NCI-H1417 treated with DMSO at 0.1 percent for 48 hours (cell line): ENCODE measurements at places on chromosomes 13 and 19.

GRCh38 chr13:100108913-100109507, 20.1 kb downstream of the PCCA start:
- DNase-seq = no peak

DNA sequence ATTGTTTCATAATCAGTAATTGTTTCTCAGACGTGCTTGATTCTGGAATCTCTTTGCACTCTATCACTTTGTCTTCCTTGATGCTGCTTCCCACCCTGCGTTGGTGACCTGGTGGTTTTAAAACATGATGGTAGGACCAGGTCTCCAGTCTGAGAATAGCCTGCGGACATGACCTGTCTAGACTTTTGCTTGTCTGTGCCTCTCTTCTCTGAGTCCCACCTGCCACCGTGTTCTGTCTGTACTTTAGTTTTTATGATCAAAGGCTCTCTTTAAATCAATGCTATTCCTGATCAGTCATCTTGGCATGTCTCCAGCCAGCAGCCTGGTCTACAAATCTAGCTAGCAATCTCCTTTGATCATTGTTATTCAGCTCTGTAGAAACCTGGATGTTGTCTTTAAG, 933.9 kb downstream of the DIAPH3 start:
- no peak for DNase-seq

DNA sequence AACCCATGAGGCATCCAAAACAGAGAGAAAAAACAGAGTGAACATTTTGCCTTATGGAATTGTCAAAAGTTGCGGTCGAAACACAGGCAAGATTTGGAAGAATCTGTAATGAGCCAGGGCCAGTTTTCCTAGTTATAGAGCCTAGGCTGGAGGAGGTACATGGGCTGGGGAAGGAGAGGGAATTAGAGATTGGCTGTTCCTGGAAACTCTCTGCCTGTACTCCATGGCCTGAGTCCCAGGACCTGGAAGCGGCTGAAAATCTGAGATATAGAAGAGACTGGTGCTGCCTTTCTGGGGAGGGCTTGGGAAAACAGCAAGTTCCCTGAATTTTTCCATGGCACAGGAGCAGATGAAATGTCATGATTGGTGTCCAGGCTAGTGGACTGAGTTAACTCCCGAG, 122.8 kb upstream of the KLF12 start:
- DNase-seq = no peak

DNA sequence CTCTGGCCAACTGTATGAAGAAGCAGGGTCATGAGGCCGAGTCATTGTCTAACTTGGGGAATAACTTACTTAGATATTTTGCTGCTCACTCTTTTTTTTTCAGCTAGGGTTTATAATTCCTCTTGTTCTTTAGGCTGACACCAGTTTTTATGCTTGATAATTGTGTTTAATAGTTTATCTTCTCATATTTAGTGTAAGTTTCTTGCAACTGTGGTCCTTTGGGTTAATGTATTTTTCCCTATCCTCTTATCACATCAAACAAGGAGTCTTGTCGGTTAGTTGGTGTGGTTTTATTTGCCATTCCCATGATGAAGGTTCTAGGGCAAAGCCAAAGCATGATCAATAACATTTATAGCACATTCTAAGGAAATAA, 204.6 kb downstream of the NUFIP1 start:
- no peak for DNase-seq

- DNase-seq = no peak
Observed at GRCh38 chr19:52099497-52100138, 4.1 kb upstream of the ZNF841 start.

GRCh38 chr19:31908496-31909225, 436.7 kb upstream of the ZNF507 start:
- no peak for DNase-seq

DNA sequence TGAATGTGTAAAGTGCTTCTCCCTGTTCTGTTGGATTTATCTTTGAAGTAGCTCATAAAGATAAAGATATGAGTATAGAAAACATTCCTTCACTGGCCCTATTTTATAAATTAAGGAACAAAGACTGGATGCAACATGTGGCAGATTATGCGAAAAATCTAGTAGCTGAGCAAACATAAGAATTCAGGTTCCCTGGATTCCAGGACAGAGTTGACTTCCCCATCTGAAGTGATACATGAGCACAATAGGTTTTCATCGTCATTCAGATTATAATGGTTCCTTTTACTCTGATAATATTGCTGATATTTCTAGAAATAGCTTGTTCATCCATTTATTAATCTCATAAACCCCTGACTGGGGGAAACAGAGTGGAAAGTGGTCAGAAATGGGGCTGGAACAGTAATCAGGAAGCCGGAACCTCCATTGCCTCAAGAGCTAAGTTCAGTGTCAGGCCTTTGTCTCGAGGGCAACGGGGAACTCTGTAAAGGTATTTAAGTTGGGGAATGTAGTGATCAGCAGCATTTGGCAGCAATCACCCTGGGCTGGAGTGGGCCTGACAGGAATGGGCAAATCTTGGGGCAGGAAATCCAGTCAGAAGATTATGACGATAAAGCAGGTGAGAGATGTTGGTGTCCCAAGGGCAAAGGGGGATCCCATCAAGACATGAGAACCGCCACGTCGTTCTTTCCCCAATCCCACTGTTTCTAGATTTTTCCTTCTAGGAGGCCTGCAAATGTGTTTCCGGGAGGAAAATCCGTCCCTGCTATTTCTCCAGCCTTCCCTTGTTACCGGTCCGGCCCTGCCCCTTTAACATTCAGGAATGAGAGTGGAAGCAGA, 232.5 kb upstream of the SERP2 start:
- no peak for DNase-seq

DNA sequence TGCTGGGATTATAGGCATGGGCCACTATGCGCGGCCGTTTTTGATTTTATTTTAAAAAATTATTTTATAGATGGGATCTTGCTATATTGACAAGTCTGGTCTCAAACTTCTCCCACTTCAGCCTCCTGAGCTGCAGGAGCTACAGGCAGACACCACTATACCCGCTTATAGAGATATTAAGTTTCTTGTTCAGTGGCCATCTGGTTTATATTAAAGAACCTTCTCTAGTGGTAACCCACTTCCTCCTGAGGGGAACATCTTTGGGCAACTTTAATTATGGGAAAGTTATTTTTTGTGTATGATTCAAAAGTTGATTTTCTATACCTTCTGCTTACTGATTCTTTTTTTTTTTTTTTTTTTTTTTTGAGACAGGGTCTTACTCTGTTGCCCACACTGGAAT, 172.7 kb downstream of the KLF5 start:
- DNase-seq = no peak

GRCh38 chr19:49766930-49767299, at the start of gene AP2A1:
Gene AP2A1 (plus strand): TSS chr19:49767001. CDS start chr19:49767134, 133 bp downstream.
- no peak for DNase-seq

DNA sequence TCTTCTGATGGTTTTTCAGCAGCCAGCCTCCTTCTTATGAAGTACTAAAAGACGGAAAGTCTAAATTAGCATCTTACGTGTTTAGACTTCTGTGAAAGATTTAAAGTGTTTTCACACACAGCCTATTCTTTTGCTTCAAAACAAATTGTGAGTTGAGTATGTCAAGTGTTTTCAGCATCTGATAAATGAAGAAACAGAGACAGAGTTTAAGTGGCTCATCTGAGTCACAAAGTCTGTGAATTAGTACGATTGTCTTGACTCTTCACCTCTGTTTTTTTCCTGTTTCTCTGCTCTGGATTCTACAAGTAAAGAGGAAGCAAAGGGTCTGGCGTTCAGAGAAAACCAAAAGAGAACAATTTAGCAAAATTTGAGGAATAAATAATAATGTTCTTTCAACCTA, 116.4 kb downstream of the FRY start:
- no peak for DNase-seq

- DNase-seq = no peak
Observed at GRCh38 chr13:77760893-77761292, 63.4 kb downstream of the SLAIN1 start.

GRCh38 chr19:28968721-28969120, 244.2 kb downstream of the UQCRFS1 start:
- DNase-seq = no peak

- no peak for DNase-seq
Observed at GRCh38 chr13:65638572-65639168, 1591.5 kb downstream of the PCDH9 start.

DNA sequence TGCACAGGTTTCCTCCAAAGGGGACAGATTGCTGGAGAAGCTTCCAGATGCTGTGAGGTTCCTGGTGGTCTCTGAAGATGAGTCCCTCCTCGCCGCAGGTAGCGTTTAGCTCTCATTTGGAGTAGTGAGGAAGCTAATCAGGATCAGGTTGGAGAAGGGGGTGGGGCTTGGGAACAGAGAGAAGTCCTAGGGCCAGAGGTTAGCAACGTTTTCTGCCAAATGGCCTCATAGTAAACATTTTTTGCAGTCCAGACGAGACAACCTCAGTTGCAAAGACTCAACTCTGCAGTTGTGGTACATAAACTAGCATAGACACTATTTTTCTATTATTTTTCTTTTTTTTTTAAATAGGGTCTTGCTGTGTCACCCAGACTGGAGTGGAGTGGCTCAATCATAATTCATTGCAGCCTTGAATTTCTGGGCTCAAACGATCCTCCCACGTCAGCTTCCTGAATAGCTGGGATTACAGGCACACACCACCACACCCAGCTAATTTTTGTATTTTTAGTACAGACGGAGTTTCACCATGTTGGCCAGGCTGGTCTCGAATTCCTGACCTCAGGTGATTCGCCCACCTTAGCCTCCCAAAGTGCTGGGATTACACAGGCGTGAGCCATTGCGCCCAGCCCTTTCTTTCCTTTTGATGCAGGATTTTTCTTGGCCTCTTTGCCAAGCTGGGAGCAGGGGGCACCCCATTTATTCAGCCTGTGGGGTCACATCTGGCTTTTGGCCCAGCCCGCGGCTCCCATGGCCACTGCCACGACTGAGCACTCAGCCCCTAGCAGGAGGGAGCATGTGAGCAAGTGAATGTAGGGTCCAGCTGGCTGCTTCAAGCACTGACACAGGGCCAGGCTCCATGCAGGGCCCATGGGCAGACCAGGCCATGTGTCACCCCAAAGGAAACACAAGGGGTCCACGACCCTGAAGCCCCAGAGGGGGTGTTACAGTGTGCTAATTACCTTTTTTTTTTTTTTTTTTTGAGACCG, 34.4 kb upstream of the SIN3B start:
- no peak for DNase-seq

DNA sequence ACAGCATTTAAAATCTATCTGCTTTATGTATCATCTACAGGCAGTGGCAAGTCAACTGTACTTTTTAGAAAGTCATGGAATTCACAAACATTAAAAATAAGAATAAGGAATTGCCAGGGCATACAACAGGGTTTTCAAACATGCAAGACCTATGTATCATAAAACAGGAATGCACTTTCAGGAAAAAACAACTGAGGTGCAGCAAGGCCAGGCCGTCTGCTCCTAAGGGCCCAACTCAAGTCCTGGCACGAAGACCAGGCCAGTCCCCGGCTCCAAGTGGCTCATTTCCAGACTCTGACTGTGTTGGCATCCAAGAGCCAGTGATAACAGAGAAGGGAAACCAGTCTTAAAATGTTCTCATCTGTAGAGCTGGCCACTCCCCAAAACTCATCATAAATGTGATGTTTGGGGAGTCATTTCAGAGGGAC, 7.1 kb downstream of the RFX2 start:
- no peak for DNase-seq

DNA sequence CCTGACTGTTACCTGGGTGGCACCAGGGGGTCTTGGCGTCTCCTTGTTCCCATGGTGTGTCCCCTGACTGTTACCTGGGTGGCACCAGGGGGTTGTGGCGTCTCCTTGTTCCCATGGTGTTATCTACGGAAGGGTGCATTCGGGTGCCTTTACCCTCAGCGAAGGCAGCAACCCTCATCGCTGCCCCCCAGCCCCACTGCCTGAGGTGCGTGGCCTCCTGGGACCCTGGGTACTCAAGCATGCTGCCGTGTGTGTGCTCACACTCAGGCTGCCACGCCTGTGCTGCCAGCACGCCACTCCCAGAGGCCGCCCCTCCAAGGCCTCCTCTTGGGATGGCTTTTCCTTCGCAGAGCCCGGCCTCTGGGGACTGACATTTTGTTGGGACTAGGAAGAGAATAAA, 25.1 kb downstream of the TFDP1 start:
- no peak for DNase-seq

DNA sequence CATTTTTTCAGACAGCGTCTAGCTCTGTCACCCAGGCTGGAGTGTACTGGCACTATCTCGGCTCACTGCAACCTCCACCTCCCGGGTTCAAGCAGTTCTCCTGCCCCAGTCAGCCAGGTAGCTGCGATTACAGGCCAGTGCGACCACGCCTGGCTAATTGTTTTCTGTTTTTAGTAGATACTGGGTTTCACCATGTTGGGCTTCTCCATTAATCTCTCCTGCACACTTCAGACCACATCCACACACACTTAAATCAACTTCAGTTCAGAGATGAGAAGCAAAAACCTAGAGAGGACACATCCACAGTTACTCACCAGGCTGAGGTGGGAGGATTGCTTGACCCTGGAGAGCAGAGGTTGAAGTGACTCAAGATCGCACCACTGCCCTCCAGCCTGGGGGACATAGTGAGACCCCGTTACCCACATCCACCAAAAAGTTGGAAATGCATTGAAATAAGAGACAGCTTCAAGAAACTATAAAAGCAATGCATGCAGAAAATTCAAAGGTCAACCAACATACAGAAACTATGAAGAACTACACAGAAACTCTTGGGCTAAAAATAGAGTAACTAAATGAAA, 42.3 kb downstream of the ZNF611 start:
- no peak for DNase-seq

DNA sequence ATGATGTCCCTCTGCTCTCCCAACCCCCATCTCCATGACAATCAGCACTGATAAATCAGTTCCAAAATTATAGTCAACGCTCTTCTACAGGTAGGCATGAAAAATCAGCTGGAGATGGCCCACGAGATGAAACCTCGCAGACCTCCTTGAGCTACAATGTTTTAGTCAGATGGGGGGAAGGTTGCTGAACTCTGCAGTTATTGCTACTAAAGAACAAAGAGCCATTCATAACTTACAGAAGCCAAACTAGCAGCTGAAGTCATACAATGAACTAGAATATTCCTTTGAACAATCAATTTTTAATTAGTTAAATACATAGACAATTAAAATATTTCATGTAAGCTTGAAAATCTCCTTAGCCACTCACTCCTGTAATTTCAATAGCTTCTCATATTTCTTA, 179.2 kb downstream of the NHLRC3 start:
- no peak for DNase-seq

GRCh38 chr13:46523972-46524752, 28.8 kb upstream of the LRCH1 start:
- no peak for DNase-seq
